Effector CD4-positive, alpha-beta T cell (primary cell): ENCODE measurements at places on chromosomes 5 and 9.
A peak's percentile ranks its signal among the peaks of the same experiment; 100 is the strongest.

GRCh38 chr9:8730618-8731017 is 931.0 kb upstream of the DMAC1 start:
- no peak for DNase-seq

GRCh38 chr9:109086221-109086620 is 33.5 kb downstream of the TMEM245 start:
- DNase-seq = no peak

- no peak for DNase-seq
Observed at GRCh38 chr5:43649256-43649655, 46.3 kb downstream of the NNT start.

GRCh38 chr9:69919461-69920061 is 98.9 kb downstream of the CFAP95 start:
- no peak for DNase-seq

GRCh38 chr5:16456103-16456832 is 9.3 kb downstream of the ZNF622 start:
- DNase-seq = peak; percentile 12

DNA sequence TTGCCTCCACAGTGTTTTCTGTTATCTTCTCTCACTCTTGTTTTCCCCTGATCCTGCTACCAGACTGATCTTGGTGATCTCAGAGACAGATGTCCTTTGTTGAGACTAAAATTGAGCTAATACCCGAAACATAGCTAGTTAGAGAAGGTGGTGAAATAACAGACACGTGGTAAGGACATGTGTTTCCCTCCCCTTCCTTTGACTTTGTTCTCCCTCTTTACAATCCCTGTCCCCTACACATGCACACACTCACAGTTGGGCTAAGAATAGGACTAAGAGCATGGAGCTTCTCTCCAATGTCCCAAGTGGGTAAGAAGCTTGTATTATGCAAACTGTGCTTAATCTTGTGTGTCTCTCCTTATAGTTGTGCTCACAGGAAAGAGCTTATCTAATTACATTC is 1603.0 kb upstream of the C9orf72 start:
- DNase-seq = no peak

DNA sequence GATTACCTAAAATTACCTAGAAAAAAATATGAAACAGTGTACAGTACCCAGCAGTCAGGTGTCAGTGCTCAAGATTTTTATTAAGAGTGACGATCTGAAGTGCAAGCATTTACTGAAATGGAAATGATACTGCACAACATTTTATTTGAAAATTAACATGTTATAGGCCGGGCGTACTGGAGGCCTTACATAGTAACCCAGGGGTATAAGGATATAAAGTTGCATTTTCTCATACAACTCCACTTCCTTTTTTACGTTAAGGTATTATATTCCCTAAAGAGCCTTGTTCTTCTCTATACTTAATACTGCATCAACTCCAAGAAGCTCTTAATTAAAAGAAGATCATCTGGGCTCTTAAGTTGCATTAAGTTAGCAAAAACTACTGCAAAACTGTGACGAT is 3.3 kb downstream of the MAT2B start:
- no peak for DNase-seq

- DNase-seq = no peak
Observed at GRCh38 chr9:118162716-118163115, 458.5 kb downstream of the TLR4 start.

GRCh38 chr5:60700416-60700757 is 421 bp upstream of the DEPDC1B start:
- DNase-seq = peak; percentile 2

DNA sequence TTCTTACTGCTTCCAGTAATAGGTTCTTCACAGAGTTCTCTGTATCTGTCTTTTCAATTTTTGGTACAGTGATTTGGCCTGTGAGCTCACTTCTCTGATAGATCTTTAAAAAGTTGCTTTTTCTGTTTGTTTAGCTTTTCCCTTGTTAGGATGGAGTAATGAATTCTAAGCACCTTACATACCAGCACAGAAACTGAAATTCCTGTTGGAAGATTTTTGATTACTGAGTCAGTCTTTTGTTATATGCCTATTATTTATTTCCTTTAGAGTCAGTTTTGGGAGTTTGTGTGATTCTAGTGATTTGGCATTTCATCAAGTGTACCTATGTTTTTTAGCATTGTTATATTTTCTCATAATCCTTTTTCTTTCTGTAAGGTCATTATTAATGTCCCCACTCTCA is 37.6 kb upstream of the IPPK start:
- DNase-seq = no peak

GRCh38 chr5:17151686-17152085 is 65.7 kb upstream of the BASP1 start:
- DNase-seq = no peak

DNA sequence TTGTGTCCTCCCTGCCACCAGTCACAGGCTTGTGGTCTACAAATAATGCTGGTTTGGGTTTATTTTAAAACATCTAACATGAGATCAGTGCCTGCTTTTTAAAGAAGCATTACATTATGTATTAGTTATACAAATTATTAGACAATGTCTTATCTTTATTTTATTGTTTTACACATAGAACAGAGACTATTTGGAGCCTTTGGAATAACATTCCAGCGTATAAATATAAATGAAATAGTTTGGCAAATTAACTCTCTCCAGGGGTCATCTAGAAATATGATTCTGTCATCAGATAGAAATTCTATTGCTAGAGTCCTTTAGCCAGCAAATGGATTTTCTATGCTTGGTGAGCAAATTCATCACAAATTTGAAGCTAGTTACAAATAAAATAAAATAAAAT is 22.4 kb downstream of the MAP1B start:
- no peak for DNase-seq

GRCh38 chr5:179357031-179357430 is 11.8 kb upstream of the ADAMTS2 start:
- no peak for DNase-seq

GRCh38 chr9:98172604-98173003 is 19.8 kb downstream of the CORO2A start:
- DNase-seq = no peak

- no peak for DNase-seq
Observed at GRCh38 chr5:86152988-86153560, 464.7 kb upstream of the COX7C start.

DNA sequence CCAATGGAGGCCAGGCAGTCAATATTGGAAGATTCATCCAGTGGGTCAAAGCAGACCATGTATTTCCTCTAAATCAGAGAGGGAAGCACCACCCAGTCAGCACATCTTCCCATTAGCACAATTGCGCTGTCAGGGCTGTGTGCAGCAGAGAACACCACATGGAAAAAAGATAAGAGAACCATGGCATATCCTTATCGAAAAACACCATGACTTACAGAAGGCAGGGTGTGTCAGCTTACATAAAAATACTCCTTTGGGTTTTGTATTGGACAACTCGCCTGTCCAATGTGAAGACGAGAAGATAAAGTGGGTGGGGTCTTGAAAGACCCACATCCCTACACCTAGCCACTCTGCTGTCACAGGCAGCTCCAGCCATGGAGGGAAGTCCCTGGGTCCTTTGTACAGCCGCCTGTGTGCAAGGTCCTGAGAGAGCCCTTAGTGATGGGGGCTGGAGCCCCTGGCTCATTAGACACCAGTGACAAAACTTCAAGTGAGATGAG is 71.9 kb upstream of the SPATA31E1 start:
- DNase-seq = no peak

- no peak for DNase-seq
Observed at GRCh38 chr5:62778316-62779009, 199.8 kb downstream of the LRRC70 start.

DNA sequence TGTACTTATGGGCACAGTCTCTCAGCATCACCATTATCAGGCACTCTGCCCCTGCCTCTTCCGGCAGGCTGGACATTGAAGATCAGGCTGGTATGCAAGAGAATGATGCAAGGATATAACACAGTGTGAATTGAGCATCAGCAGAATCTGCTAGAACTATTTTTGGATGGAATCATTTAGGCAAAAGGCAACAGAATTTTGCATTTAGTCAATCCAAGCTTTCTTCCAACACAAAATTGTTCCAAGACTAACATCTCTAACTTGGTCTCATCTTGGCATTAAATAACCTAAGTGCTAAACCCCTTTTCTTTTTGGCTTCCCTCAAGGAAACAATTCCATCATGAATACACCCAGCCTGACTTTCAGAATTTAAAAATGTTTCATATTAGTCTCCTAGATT is 339.9 kb downstream of the PRELID2 start:
- DNase-seq = no peak

DNA sequence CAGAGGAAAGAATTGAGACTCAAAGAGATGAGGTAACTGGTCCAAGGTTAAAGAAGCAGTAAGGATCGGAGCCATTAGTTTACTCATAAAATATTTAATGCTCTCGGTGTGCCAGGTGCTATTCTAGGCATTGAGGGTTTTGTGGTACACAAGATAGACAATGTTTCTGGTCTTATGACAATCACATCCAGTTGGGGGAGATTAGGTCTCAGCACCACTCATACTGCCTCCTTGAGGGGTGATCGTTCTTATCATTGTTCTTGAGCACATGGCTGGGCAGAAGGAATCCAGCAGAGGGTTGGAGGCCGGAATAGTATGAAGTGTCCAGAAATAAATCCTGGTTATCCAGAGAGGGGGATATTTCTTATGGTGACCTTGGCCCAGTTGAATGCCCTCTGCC is 40.7 kb upstream of the LCP2 start:
- no peak for DNase-seq
